ENCODE measurements at places on chromosomes 5 and 9. TPM values are rescaled to one million over a fixed set of nuclear protein-coding genes. Genes with fewer than 3 reads are reported as not detected.

DNA sequence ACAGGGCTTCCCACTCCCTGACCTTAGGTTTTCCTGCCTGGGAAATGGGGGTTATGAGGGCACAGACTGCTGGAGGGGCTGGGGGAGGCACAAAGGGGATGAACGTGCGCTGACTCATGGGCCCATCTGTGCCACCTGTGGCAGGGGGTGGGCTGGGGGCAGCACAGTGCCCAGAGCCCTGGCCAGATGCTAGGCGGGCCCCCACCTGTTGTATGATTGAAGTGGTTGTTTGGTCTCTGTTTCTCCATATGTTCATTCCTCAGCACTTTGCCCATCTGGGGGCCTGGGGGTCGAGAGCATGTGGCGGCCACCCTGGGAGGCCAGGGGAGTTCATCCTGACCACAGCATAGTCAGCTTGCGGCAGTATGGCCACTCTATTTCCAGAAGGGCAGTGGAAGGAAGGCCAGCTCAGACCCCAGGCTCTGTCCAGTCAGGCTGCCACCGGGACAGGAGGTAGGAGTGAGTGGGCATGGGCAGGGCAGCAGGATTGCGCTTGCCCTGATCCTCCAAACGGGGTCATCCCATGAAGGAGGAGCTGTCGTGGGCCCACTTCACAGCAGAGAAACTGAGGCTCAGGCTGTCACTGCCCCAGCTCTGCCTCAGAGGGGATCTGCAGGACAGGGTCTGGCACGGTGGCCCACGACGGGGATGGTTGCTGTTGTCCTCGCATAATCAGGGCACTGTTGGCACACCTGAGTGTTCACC lies 841 bp upstream of the NINJ1 start:
- DNase-seq, result peak; percentile 23

- peak; percentile 59 for DNase-seq
Measured at GRCh38 chr5:142906863-142907671, 136.9 kb downstream of the ARHGAP26 start.

- DNase-seq, result no peak
Measured at GRCh38 chr9:8613346-8613825, 813.8 kb upstream of the DMAC1 start.

- DNase-seq, result no peak
Measured at GRCh38 chr9:5976674-5977397, 38.6 kb downstream of the RANBP6 start.

GRCh38 chr5:161387121-161387520 lies 159.4 kb downstream of the GABRB2 start:
- no peak for DNase-seq

DNA sequence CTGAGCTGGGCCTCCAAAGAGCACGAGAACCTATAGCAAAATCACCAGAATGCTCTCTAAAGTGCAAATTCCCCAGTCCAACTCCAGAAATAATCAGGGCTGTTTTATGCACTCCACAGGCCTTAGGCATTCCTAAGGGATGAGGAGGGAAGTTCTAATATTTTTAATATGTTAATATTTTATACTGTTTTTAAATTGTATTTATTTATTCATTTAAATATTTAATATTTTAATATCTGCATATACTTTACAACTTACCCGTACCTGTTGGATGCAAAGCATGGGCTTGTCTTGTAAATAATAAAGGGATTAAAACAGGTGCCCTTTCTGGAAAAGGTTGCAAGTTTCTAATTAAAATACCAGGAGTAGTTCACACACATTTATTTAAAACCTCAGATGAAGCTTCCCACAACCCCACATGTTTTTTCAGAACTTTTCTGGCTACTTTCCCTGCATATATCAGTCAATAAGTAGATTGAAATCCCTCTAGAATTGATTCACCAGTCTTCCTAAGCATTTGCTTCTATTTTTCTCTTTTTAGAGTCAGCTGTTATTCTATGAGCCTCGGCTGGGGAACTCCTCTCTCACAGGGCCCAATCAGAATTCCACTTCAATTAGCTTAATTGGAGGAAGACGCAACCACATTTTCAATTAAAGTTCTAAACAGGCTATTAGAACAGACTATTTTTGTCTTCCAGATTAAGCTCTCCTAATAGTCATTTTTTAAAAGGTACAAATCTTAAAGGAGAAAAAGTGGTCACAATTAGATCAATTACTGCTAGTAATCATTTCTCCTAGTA lies 140.8 kb downstream of the CDH6 start:
- no peak for DNase-seq

- no peak for DNase-seq
Measured at GRCh38 chr9:36120705-36121104, 15.8 kb upstream of the GLIPR2 start.

- DNase-seq, result no peak
Measured at GRCh38 chr9:99158629-99159028, 53.7 kb downstream of the TGFBR1 start.

GRCh38 chr9:112050544-112051475 lies 124.3 kb downstream of the SUSD1 start:
- DNase-seq, result no peak

- DNase-seq, result no peak
Measured at GRCh38 chr5:112308608-112309007, 110.5 kb downstream of the EPB41L4A start.

GRCh38 chr5:172168311-172168710 lies 19.7 kb downstream of the STK10 start:
- peak; percentile 58 for DNase-seq

DNA sequence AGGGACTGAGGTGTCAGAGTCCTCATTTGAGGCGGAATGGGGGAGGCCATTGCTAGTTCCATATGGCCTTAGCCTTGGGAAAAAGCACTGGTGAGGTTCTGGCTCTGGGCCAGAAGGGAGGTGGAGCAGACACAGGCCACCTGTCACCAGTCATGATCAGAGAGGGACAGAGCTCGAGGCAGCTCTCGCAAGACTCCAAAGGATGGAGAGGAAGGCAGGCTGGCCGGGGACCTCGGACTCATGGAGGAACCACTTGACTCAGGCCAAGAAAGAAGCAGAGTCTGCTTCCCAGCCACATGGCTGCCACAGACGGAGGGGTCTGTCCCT lies 29.2 kb upstream of the NSMF start:
- no peak for DNase-seq

GRCh38 chr9:95870906-95871305 lies 4.6 kb upstream of the ERCC6L2 start:
- DNase-seq, result no peak

- no peak for DNase-seq
Measured at GRCh38 chr5:55290991-55291390, 16.5 kb downstream of the DHX29 start.

GRCh38 chr9:22050924-22051323 lies 41.8 kb upstream of the CDKN2B start:
- DNase-seq, result no peak

DNA sequence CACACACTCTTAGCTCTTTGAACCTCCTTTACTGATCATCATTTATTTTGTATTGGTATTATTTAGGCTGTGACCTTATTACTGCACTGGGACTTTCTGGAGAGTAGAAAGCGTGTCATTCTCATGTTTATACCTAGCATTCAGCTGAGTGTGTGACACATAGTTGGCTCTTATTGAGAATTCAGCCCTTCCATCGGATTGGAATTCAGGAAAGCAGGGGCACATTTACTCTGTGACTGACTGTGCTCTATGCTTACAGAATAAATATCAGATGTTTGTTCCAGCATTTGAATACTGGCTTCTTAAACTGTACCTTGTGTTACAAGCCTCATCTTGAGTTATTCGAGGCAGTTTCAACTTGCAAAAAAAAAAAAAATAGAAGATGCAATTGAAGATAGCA lies 360.9 kb upstream of the DAP start:
- DNase-seq, result no peak

OMD gene
- total RNA-seq, result 3.2 TPM

TMEM174 gene
- total RNA-seq, result not detected

CDC20B gene
- total RNA-seq, result not detected

LRRC19 gene
- not detected for total RNA-seq

RNF44 gene
- 25.5 TPM for total RNA-seq

Data from Right ventricle myocardium inferior (tissue), 1 donor.